Sigmoid colon (tissue), 7 donors: ENCODE measurements at places on chromosomes 2 and 18. TPM values are rescaled to one million over a fixed set of nuclear protein-coding genes. Genes with fewer than 3 reads are reported as not detected.
A peak's percentile ranks its signal among the peaks of the same experiment; 100 is the strongest.

PFN4 gene
- not detected for total RNA-seq

DSC1 gene
- not detected for total RNA-seq

DNA sequence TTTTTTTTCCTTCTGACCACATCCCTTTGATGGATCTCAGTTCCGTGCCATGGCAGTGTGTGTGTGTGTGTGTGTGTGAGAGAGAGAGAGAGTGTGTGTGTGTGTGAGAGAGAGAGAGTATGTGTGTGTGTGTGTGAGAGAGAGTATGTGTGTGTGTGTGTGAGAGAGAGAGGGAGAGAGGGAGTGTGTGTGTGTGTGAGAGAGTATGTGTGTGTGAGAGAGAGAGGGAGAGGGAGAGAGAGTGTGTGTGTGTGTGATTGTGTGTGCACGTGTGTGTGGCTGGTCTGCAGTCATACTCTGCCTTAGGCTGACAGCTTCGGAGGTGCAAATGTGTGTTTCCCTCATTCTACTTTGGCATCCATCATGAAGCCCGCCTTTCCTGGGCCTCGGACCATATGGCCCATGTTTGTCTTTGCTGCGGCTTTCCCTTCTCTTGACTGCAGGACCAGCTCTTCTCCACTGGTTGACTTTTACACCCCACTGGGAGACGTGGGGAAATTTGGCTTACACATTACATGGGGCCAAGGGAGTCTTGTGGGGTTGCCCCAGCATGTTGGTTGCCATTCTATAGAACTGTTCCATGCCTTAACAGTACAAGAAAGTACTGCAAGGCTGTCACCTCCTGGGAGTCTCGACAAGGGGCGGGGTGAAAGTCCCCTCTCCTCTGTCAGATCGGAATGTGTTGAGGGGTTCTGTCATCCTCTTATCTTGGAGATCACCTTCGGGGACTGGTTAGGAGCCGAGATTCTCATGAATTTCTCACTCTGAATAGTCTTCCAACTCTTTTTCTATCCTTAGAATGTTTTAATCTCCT lies 21.6 kb downstream of the TSN start:
- no peaks in the 10 kb centered on the region for H3K27me3 ChIP-seq
- DNase-seq = no peak
- no peaks in the 10 kb centered on the region for H3K4me1 ChIP-seq
- no peak overlapping the region for H3K4me3 ChIP-seq
- no peak overlapping the region for H3K27ac ChIP-seq

- H3K27me3 ChIP-seq = no peaks in the 10 kb centered on the region
- no peak overlapping the region for H3K27ac ChIP-seq
- no peaks in the 10 kb centered on the region for H3K36me3 ChIP-seq
- no peak overlapping the region for H3K4me3 ChIP-seq
These were observed 39.2 kb upstream of the RNU4ATAC start for GRCh38 chr2:121491518-121491917.

DNA sequence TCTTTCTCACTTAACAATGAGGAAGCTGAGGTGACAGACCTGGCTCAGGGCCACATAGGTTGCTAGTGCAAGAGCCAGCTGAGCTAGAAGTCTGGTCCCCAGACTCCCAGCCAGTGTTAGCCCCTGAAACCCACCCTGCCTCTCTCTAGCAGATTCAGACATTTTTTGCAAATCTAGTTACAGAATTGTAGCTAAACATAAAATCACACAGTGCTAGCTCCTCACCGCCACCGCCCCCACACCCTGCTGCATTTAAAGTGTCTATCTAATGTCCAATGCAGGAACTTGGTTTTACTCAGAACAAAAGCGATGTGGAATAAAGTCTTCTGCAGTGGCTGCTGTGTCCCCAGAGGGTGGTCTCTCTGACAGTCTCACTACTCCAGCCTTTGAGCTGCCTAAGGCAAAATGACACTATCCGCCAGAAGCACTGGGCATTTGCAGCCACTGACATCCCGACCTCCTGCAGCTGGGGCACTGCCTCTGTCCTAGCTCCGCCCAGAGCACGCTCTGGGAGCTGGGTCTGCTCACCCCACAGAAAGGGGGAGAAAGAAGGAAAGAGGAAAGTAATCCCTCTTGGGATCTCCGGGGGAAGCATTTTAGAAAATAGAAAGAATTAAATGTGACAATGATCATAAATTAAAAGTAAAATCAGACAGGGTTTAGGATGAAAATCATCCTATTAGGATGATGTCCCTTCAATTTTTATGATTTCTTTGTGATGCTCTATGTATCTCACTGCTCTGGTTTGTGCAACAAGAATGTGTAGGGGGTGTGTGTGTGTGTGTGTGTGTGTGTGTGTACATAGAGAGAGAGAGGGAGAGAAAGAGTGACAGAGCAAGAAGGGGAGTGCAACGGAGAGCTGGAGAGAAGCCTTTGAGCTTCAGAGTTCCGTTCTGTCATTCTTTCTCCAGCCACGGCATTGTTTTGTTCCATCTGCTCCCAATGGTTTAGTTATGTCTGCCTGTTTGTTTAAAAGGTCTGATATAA lies 50.5 kb upstream of the ST8SIA3 start:
- no peak overlapping the region for H3K27ac ChIP-seq
- no peak overlapping the region for H3K4me3 ChIP-seq
- no peaks in the 10 kb centered on the region for H3K4me1 ChIP-seq
- H3K27me3 ChIP-seq = no peaks in the 10 kb centered on the region

DNA sequence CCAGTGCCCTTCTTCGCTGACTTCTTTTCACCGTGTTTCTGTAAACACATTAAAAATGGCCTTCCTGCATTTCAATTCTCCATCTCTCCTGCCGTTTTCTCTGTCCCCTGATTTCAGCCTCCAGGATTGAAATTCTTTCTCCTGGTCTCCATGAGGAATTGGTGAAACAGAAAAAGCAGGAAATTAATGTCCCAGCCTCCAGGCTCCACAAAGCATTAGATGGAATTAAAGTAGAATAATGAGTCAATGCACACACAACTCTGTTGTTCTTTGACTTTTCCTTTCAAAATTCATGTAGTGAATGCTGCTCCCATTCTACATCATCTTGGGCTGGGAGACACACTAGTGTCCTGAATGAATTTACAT lies 209.5 kb downstream of the KLHL29 start:
- DNase-seq = no peak
- no peak overlapping the region for H3K4me3 ChIP-seq
- H3K4me1 ChIP-seq = peaks cover 77% of the 10 kb centered on the region
- H3K36me3 ChIP-seq = no peaks in the 10 kb centered on the region

GRCh38 chr2:20371323-20372025 lies 20.8 kb upstream of the PUM2 start:
- H3K27me3 ChIP-seq = no peaks in the 10 kb centered on the region
- H3K36me3 ChIP-seq = no peaks in the 10 kb centered on the region
- H3K4me3 ChIP-seq = no peak overlapping the region
- H3K4me1 ChIP-seq = no peaks in the 10 kb centered on the region
- no peak for DNase-seq

DNA sequence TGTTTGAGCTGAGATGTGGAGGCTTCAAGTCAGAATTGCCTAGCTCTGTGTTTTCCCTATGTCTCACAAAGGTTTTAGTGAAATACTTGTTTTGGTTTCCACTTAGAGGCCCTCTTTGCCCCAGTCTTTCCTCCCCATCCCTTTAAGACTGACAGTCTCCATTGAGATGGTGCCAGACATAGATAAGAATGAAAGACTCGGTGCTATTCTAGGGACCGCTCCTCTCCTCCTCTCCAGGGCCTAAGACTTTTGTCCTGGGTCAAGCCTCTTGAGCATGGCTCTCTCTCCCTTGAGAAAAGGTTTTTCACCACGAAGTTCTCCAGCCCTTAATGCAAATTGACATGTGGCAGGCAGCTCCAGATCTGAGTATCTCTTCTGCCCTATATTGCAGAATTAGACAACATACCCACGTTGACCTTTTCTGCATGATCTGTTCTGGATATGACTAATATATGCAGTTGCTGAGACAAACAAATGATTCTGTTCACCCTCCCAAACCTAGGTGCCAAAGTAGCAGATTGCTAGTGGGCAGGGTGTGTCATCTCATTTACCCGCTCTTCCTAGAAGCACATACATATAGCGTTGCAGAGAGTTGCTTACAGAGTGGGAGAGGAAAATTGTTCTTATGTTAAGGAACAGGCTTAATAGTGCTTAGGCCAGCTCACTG lies 47.5 kb upstream of the ACSL3 start:
- DNase-seq = no peak
- H3K27me3 ChIP-seq = no peaks in the 10 kb centered on the region

- peaks cover 17% of the 10 kb centered on the region for H3K4me1 ChIP-seq
- no peak overlapping the region for H3K4me3 ChIP-seq
- DNase-seq = no peak
- no peak overlapping the region for H3K27ac ChIP-seq
- H3K36me3 ChIP-seq = no peaks in the 10 kb centered on the region
These were observed 2.1 kb downstream of the TTC39C start for GRCh38 chr18:24016643-24017042.

GRCh38 chr2:174438146-174438886 lies 42.8 kb downstream of the SCRN3 start:
- H3K27ac ChIP-seq = no peak overlapping the region
- H3K4me3 ChIP-seq = no peak overlapping the region
- H3K4me1 ChIP-seq = no peaks in the 10 kb centered on the region
- H3K27me3 ChIP-seq = no peaks in the 10 kb centered on the region
- peaks cover 36% of the 10 kb centered on the region for H3K36me3 ChIP-seq

DNA sequence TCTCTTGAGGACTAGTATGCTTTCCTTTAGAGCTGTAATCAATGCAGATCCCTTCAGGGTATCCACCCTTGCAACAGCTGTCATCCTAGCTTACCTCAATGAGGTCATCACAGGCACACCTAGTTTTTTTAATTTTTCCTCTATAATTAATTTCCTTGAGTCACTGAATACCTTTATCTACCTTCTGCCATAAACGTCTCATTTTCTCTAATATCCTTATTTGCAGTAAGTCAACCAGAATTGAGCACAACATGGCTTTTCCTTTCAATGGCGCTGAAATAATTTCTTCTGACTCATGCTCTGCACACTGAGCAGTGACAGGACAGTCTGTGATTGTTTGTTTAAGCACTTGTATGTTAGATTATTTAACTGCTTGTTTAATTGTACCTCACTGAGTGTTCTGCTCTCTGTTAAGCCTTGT lies 49.4 kb downstream of the ETAA1 start:
- no peak for DNase-seq
- H3K4me1 ChIP-seq = peaks cover 22% of the 10 kb centered on the region
- H3K4me3 ChIP-seq = no peak overlapping the region
- H3K36me3 ChIP-seq = no peaks in the 10 kb centered on the region
- H3K27ac ChIP-seq = peak overlapping the region; percentile 62
